Astrocyte of the spinal cord (primary cell): ENCODE measurements at places on chromosomes 3 and 15.

- DNase-seq = no peak
These were observed 1011.8 kb upstream of the GBE1 start for GRCh38 chr3:82773207-82773606.

DNA sequence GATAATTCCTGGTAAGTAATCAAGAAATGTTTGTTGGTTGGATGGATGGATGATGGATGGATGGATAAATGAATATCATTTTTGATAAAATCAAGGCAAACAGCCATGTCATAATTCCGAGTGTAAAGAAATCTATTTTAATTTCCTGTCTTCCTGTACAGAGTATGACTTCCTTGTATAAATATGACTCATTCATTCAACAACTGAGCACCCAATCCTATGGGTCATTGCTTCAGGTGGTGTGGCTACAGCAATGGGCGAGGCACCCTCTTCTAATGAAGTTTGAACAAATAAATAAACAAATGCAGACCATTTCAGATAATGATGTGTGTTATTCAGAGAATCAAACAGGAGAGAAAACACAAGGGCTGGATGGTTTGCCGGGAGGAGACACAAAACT, 198.7 kb downstream of the TNIK start:
- peak; percentile 26 for DNase-seq

GRCh38 chr15:80473286-80474223, 69.4 kb downstream of the ARNT2 start:
- DNase-seq = no peak

- no peak for DNase-seq
These were observed 253.4 kb downstream of the VGLL3 start for GRCh38 chr3:86737517-86737916.

GRCh38 chr15:65653341-65653740, 31.6 kb downstream of the SLC24A1 start:
- DNase-seq = peak; percentile 31
